ENCODE measurements at places on chromosomes 16 and 17.
A peak's percentile ranks its signal among the peaks of the same experiment; 100 is the strongest.

- no peak for DNase-seq
These were observed 17.9 kb downstream of the ARL2BP start for GRCh38 chr16:57262841-57263540.

- peak; percentile 78 for DNase-seq
These were observed at the start of gene TEFM for GRCh38 chr17:30906101-30906911. TEFM (minus strand) TSS chr17:30906238; CDS start chr17:30906198, 40 bp downstream.

GRCh38 chr17:40023590-40024292 is 8.5 kb downstream of the CSF3 start:
- no peak for DNase-seq

DNA sequence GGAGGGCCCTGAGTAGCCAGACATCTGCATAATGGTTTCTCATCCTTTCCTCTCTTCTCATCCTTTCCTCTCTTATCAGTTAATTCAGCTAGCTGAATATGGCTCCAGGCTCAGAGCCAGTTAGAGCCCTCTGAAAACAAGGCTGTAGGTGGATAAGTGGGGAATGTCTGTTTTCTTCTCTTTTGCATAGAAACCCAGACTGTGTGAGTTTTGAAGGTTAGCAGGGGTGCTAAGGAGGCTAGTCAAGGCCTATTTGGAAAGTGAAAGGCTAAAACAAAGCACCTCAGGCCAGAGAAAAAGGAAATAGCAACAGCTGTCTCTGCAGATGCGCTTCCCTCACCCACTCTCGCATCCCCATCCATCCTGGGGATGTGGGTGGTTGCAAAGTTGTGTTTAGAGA is 420.9 kb downstream of the SHISA9 start:
- no peak for DNase-seq

DNA sequence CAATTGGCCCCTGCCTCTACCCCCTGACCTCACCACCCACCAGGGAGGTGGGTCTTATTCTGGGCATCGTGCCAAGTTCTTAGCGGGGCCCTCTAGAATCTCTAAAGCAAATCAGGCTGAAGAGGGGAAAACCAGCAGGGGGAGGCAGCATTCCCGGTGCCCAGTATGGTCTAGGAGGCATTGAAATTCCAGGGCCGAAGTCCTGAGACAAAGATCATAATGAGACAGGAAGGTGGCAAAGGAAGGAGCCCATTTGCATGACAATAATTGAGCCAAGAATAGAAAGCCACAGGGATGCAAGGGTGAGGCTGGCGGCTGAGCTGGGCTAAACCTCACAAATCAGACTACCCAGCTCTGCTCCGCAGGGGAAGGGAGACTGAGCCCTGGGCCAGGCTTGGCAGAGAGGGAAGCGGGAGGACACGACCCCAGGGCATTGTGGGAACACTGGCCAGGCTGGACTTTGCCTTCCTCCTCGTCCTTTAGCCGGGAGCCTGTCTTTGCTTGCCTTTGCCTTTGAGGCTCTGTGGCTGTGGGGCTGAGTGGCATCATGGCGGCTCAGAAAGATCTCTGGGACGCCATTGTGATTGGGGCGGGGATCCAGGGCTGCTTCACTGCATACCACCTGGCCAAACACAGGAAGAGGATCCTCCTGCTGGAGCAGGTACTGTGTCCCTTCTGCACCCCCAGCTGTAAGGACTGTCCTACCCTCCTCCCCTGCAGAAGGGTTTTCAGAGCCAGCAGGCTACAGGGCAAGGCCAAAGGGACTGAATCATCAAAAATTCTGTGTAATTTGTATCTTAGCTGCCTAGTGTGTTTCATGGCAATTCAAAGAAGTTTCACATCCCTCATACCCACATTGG is at the start of gene PIPOX:
TSS of gene PIPOX (plus strand) at position 463 of the 860 bp plus-strand sequence. CDS start at position 548, 85 bp downstream.
- peak; percentile 31 for DNase-seq

- DNase-seq, result no peak
These were observed 36.0 kb downstream of the IQCK start for GRCh38 chr16:19753815-19754643.

DNA sequence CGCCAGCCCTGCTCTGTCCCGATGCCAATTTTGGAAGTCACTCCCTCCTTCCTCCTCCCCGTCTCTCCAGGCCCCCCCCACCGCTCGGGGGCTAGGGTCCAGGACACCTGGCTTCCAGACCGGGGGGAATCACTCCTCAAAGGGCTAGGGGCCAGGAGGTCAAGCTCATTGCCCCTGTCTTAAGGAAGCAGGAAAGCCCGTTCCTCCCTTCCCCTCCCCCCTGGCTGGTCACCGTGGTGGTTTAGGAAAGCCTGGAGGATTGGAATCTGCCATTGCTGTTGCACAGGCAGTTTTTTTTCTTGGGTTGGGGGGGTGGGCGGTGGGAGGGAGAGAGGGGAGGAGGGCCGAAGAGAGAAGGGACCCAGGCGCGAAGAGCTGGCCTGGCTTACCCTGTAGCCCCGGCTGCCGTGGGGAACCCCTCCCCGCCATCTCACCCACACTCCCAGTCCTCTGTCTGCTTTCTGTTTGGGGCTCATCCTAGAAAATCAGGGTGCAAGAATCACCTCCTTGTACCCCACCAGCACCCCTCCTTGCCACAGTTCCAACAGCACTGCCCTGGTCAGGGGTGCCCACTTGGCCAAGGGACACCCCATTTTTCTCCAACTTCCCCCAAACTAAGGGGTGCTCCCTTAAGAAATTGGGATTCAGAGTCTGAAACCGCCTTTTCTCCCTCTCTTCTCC is 2.9 kb upstream of the BCL6B start:
- no peak for DNase-seq

- DNase-seq, result no peak
These were observed 14.2 kb upstream of the RIPOR1 start for GRCh38 chr16:67514382-67514828.

- no peak for DNase-seq
These were observed 12.1 kb upstream of the ACE start for GRCh38 chr17:63464691-63465236.
